ENCODE measurements at places on chromosomes 4 and X.

- DNase-seq: no peak
Observed at GRCh38 chrX:38678821-38679220, 117.5 kb downstream of the TSPAN7 start.

- DNase-seq: no peak
Observed at GRCh38 chr4:184487503-184487902, 13.2 kb upstream of the IRF2 start.

- DNase-seq: no peak
Observed at GRCh38 chrX:100928660-100929613, at the start of gene XKRX. XKRX (minus strand) TSS chrX:100928917; CDS start chrX:100928304, 613 bp downstream.

GRCh38 chrX:19863212-19863856, 24.1 kb downstream of the SH3KBP1 start:
- DNase-seq: no peak

DNA sequence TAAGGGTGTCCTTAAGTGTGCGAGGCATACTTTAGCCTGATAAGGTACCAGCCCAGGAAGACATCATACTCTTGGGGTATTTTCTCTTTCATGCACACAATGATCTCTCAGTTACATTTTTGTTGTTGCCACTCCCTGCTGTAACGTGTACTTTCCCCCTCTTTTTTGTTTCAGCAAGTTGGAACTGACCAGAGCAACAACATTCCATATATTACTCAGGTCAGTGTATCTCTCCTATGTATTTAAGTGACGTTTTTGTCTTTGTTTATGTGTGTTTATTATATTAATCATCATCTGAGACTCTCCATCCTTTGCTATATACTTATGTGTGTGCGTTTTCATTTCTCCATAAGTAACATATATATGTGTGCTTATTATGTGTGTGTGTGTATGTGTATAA, 71.3 kb upstream of the VBP1 start:
- no peak for DNase-seq

GRCh38 chrX:151759041-151759708, 24.6 kb downstream of the CNGA2 start:
- DNase-seq: no peak

DNA sequence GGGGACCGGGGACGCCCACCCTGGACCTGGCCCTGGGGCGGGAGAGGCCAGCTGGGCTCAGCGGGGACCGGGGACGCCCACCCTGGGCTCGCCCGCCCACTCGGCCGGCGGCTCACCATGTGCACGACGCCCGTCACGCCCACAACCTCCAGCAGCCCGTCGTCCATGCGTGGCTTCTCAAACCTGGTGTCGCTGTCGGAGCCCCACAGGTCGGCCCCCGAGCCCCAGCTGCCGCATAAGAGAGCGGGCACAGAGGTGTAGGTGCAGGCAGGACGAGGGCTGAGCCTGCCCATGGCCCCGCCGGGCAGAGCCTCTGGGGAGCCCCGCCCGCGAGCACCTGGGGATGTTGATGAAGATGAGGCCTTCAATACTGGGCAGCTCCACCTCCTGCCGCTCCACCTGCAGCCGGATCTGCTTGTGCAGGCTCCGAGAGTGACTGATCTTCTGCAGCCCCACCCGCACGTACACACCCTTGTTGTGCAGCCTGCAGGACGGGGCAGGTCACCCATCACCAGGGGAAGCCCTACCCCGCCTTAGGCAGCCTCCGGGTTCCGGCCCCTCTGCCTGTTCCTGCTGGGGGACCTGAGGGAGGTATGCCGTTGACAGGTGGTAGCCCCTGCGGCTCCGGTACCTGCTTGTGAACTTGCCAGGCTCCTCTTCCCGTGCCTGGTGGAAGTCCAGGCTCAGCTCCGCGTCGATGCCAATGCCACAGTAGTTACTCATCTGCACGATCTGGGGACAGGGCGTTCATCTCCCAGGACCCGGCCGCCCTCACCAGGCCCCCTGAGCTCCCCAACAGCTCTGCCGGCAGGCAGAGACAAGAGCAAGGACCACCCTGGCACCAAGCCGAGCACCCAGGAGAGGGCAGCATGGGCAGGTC, 11.8 kb downstream of the DGKQ start:
- no peak for DNase-seq

DNA sequence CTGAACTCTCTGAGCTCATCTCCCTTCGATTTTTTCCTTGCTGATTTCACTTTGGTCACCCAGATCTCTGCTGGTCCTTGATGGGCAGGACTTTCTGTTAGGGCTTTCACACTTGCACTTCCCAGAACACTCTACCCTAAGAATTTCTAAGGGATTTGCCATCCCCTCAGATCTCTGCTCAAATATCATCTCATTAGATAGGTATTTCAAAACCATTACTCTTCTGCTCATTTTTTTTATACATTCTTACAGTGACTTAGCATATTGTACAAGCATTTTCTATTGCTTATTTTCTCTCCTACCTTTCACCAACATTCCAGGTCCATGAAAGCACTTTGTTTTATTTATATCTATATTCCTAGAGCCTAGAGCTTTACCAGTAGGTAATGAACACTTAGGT, 913.3 kb downstream of the PDHA2 start:
- DNase-seq: no peak

GRCh38 chrX:103488332-103488731, 31.0 kb downstream of the RAB40A start:
- DNase-seq: no peak

DNA sequence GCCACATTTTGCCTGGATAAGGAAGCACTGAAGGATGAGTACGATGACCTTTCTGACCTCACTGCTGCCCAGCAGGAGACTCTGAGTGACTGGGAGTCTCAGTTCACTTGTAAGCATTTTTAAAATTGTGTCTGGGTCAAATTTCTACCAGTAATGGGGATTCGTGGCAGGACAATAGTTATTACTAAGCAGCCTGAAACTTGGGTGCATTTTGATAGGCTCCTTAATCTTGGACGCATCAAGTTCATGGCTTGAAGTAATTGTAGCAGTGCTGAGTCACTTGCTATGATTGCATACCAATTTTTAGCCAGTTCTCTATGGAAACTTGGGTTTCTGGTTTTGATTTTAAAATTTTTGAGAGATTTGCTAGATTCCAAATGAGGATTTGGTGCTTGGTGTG, 4.3 kb downstream of the PGRMC1 start:
- DNase-seq: no peak

GRCh38 chr4:71221510-71222466, 117.0 kb upstream of the SLC4A4 start:
- DNase-seq: no peak

- no peak for DNase-seq
Observed at GRCh38 chrX:137227151-137227550, 193.4 kb upstream of the GPR101 start.

DNA sequence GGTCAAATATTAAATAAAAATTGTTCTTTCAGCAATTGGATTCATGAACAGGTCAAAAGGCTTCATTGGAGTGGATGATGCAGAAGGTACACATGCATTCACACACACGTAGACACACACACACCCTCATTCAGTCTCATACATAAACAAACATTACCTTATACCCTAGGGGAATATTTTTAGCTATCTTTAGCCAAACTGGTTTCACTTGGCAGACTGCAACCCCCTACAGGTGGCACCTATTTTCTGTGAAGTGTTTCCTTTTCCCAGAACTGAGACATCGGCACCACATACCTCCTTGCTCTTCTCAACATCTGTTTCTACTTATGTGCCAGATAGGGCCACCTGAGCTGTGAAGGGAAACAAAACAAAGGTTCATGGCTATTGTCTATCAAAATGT, 18.5 kb upstream of the KDR start:
- DNase-seq: no peak

- DNase-seq: no peak
Observed at GRCh38 chrX:22110729-22111494, 78.8 kb downstream of the PHEX start.

GRCh38 chr4:26619784-26620183, 35.9 kb downstream of the TBC1D19 start:
- no peak for DNase-seq

DNA sequence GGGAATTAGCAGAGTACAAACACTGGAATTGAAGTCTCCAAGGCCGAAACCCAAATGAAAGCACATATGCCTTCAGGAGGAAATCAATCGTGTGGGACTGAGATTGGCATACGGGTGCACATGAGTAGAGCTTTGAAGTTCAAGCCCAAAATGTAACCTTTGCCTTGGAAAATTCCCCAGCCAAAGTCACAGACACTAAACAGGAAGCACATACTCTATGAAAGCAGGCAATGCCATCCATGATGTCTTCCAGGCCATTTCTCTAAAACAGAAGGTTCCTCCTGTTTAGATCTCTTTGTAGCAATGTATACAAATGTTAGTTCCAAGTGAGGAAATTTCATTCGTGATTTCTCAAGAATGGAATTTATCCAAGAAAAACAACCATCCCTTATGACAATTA, 162.5 kb downstream of the COL4A6 start:
- DNase-seq: no peak

DNA sequence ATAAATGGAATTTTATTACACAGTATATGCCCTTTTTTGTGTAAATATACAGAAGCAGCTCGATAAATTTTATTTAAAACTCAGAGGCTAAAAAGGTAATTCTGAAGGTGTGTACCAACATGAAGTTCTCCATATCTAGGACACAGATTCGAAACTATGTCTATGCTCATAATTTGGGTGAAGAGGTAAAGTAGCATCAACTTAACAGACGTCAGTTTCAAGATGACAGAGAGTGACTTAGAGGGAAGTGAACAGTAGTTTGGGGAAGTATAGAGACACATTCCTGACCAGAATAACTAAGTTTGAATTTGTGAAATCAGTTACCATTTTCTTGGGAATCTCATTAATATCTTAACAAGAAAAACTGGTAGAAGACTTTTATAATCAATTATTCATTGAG, 2493.3 kb downstream of the ARAP2 start:
- DNase-seq: no peak

DNA sequence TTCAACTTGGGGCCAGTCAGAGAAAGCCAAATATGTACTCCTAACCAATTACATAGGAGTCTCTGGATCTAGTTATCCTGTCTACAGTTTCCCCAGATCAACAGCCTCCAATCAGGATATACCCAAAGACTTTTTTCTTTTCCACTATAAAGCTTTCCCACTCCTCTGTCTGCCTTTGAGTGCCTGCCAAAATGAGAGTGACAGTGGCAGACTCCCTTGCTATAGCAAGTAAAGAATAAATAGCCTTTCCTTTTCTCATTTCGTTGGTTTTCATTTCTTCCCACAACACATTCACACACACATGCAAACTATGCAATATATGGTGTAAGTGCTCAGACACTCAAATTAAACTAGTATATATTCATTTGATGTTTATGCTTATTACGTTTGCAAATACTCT, 302.4 kb upstream of the TACR3 start:
- no peak for DNase-seq

DNA sequence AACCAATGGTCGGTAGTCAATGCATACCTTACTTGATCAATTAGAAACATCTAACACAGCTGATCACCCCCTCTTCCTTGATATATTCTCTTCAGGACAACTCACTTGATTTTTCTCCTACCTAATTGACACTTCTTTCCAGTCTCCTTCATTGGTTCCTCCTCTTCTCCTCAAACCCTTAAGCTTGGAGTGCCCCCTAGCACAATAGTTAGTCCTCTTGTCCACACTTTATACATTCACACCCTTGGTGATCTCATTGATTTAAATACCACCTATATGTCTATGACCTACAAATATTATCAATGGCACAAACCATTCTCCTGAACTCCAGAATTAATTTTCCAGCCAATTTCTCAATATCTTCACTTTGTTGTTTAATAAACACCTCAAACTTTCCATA, 724.0 kb downstream of the ADGRL3 start:
- DNase-seq: no peak

DNA sequence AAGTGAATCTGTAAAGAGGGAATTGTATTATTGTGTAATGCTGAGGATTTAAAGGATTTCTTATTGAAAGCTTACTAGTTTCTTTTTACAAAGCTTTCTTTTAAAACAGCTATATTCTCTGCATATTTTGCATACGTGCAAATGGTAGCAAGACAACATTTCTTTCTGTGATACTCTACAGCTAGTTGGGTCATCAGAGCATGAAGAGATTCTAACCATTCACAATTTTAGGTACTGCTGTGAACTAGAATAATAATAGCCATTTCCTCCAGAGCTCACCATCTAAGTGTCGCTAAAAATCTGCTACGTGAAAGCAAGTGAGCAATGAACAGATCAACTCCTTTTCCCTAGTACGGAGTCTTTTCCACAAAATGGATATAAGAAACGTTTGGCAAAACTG, 37.3 kb downstream of the ARHGAP6 start:
- no peak for DNase-seq

GRCh38 chr4:177404986-177405385, 37.3 kb downstream of the AGA start:
- no peak for DNase-seq

GRCh38 chrX:1341545-1342184, 5.1 kb downstream of the IL3RA start:
- DNase-seq: no peak

- DNase-seq: no peak
Observed at GRCh38 chr4:88623097-88623496, 30.8 kb downstream of the HERC3 start.

DNA sequence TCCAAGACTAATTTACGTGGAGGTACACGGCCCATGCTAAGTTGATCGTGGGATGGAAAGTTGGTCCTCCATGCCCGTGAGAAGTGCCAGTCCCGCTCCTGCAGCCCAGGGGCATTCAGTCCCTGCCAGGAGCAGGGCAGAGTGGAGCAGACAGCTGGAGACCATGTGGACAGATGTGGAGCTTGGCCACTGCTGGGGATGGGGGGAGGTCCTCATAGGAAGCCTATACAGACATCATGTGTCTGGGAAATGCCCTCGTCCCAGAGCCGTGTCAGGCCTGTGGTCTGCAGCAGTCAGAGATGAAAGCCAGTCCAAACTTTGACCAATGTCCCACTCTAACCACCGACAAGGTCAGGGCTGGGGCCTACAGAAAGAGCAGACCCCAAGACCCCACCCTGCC, 118.4 kb downstream of the CPZ start:
- DNase-seq: no peak

DNA sequence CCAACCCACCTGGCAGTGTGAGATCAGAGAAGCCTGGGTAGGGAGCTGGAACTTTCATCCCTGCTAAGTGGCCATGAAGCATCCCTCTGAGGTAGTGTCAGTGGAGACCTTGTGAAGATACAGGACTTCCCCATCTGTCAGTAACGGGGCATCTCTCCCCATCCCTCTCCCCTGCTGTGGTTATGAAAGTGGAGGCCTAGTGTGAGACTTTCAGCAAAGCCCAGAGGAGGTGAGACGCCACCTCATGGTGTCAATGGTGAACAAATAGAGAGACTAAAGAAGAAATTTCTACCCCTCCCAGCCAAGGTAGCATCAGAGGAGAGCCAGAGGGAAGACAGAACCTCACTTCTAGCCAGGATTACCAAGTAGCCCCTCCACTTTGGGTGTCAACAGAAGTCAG, 150.2 kb downstream of the VEGFC start:
- DNase-seq: no peak

GRCh38 chrX:13885591-13885990, 68.7 kb upstream of the GPM6B start:
- DNase-seq: no peak

GRCh38 chr4:2068566-2068965, 9.4 kb downstream of the NAT8L start:
- DNase-seq: no peak

- DNase-seq: no peak
Observed at GRCh38 chr4:152009983-152010709, 249.3 kb upstream of the GATB start.

GRCh38 chr4:159206427-159206871, 103.6 kb downstream of the RAPGEF2 start:
- DNase-seq: no peak

- no peak for DNase-seq
Observed at GRCh38 chr4:38656111-38656510, 7.9 kb upstream of the KLF3 start.
